ENCODE measurements at places on chromosomes 2 and 18.

DNA sequence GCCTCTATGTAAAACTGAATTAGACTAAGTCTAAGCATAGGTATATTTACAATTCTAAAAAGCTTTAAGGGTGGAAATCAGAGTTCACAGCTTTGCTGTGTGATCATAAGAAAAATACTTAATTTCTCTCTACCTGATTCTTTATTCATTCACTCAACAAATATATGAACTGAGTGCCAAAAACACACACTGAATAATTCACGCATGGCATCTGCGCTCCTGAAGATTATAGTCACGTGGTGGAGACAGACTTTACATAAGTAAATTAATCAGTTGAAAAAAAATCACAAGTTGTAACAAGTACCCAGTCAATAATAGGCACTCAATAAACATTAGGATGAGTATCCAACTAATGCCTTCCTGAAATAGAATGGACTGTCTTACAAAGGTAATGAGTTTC lies 351.6 kb downstream of the METTL4 start:
- DNase-seq = no peak

GRCh38 chr18:13416208-13416607 lies 197.6 kb downstream of the LDLRAD4 start:
- no peak for DNase-seq

DNA sequence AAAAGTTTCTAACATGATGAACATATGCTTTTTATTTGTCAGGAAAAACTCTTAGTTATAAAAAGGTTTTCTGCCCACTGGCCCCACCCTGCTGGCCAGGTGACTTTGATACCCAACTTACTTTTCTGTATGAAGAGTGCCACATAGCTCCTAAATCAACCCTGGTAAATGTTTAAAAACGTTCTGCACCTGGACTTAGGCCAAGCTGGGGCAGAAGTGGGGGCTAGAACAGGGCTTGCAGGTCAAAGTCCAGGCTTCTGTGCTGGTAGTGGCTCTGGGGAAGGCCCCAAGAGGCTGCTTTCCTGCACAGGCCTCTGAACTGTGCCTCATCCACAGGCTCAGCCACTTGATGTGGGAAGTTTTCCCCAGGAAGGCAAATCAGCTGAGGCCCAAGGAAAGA lies 171.7 kb downstream of the ANKRD30B start:
- DNase-seq = no peak

- no peak for DNase-seq
Measured at GRCh38 chr2:98405301-98405700, 39.4 kb upstream of the INPP4A start.

DNA sequence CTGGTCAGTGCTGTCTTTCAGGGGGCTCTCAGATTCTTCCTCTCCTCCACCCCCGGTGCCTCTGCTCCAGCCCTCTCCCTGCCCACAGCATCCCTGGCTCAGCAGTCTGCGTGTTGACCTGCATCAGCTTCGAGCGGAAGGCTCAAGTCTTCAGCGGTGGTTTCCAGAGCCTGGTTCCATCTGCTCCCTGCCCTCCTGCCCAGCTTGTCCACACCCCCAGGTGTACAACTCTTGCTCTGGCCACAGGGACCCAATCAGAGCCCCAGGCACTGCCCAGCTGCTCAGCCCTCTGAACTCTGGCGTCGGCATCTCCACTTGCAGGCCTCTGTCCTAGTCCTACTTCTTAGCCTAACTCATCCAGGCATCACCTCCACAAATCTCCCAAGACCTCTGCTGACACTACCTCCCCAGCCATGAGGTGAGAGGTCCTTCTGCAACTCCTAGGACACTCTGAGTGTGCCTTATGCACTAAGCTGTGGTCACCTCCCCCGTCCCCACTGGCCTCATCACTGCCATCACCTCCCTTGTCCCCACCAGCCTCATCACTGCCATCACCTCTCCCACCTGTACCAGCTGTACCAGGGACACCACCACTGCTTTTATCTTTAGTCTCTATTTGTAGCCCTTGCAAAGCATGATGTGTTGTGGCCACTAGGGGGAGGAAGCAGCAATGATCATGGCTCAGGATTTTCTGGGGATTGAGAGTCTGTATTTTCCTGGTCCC lies 60.9 kb downstream of the EDAR start:
- peak; percentile 27 for DNase-seq

GRCh38 chr2:200089040-200089755 lies 133.8 kb downstream of the MAIP1 start:
- DNase-seq = no peak

DNA sequence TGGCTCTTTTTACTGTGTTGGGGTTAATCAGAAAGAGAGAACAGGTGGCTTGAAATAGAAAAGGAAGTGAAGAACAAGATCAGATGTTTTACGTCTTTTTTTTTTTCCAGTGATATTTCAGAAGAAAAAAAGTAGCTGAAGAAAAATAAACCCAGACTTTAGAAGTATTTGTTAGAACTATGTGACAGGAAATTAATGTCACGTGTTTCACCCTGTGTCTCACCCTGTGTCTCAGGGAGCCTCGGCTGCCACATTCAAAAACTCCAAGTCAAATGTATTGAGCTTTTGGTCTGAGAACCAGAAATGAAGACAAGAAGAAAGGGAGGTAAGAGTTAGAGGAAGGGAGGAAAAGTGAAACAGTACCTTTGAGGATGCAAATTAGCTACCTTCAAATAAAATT lies 38.0 kb downstream of the AKAIN1 start:
- no peak for DNase-seq

DNA sequence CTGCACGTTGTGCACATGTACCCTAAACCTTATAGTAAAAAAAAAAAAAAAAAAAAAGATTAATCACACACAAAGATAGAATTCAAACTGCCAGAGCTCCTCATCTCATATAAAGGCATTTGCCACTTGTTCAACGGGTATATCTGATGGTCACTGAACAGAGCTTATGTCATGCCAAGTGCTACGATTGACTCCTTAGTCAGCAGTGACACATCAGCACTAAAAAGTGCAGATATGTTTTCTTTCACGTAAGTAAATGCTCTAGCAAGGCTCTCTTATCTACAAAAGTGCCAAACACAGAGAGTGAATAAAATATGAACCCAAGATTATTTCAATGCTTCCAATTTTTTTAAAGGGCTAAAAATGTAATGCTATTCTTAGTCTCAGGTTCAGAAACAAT lies 1.1 kb downstream of the LMAN1 start:
- peak; percentile 77 for DNase-seq

DNA sequence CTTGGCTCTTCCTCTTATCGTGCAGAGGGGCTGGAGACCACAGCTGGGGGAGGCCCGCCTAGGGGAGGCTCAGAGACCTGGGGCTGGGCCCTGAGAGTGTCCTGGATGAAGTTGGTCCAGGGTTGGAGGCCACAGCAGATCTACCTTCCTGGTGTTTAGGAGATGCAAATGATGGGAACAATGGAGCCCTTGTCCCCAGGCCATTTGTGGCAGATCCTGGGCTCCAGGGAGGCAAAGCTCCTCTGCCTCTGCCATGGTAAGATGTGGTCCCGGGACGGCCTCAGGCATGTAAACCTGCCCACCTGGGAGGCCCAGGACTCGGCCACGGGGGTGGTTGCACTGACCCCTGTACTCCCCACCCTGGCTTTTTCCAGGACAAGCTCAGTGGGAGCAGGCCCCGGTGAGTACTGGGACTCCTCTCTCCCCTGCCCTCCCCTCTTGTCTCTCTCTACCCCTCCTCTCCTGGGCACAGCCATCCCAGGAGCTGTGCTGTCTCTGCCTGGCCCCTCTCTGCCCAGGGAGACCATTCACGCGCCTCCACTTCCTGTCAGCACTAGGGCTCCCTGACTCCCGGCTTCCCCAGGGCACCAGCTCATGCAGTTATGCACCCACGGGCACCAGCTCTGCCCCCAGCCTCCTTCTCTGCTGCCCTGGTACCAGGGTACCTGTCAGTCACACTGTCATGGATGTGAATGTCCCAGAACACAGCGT lies 10.9 kb downstream of the SH2D6 start:
- no peak for DNase-seq

GRCh38 chr2:140658760-140659692 lies 1471.8 kb downstream of the LRP1B start:
- DNase-seq = peak; percentile 13

GRCh38 chr2:215635788-215636139 lies 199.9 kb upstream of the FN1 start:
- DNase-seq = no peak

DNA sequence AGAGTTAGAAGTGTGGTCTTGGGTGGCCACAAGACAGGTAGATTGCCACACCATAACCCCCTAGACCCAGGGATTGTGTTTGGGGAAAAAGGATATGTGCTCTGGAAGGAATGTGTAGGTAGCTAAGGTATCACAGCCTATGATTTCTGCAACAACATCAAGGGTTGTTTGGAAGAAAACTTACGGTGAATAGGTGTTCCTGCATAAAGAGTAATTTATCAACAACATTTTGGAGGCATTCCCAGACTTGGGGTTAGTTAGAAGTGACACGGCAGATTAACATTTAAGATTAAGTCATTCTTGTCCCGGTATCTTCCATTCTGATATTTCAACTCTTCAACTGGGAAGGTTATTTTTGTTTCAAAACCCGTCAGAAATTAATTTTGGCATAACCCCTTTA lies 65.5 kb downstream of the SPP2 start:
- peak; percentile 29 for DNase-seq

DNA sequence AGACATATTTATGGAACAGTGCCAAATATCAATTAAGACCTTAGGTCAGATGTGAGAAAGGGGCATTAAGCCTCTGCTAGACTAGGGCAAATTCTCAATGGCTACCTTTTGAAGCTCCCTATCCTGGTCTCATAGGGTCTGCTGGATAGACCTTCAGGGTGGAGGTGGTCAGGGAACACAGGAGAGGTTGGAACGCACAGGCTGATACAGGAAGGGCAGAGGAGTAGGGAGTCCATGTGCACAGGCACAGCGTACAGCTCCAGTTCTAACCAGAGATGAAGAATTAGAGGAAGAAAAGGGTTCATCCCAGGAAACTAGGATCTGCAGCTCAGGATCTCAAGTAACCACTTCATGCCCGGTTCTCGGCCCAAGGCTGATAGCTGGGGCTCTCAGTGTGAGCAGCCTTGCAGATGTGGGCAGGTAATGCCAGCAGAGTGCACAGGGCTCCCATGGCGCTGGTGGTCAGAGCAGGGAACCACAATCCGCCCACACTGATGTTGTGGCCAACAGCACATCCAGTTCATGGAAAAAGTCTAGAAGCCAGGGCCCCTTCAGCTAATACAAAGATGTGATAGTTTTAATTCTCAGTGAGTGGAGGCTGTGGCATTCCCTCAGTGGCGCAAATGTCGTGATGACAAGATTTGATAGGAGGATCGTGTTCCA lies 3.4 kb upstream of the EVA1A start:
- DNase-seq = no peak

- DNase-seq = no peak
Measured at GRCh38 chr2:126913329-126913728, 14.6 kb downstream of the TEX51 start.

DNA sequence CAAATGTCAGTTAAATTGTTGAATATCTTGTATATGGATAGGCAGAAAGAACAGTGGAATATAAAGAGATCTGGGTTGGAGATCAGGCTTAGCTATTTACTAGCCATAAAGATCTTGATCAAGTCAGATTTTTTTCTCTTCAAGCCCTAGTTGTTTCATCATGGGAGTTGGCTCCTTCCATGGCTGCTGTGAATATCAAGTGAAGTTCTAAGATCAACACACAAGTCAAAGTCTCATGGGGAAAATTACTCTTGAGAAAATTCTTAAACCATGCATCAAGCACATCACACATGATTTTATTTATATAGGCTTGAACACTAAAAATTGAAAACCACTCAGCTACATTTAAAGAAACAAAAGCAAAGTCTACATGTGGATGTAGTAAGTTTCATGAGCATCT lies 79.8 kb downstream of the C1D start:
- DNase-seq = no peak

- peak; percentile 96 for DNase-seq
Measured at GRCh38 chr2:230668184-230668938, 44.3 kb upstream of the CAB39 start.

DNA sequence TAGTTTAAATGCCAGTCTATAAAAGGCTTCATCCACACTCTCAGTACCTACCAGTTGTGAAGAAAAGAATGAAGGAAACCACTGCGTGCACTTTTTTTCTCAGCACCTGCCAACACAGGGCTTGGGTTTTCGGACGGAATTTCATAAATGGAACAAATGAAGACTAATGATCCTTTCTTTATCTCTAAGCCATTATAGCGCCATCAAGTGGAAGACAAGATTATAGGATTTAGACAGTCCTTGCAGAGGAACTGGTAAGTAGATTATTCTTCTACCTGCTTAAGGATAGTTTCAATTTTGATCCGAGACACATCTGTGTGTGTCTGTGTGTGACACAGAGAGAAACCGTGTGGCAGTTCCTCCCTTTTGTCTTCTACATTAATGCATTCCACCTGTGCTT lies 245.6 kb downstream of the NRXN1 start:
- DNase-seq = no peak

GRCh38 chr2:241867776-241868420 lies 1.6 kb upstream of the RTP5 start:
- no peak for DNase-seq

DNA sequence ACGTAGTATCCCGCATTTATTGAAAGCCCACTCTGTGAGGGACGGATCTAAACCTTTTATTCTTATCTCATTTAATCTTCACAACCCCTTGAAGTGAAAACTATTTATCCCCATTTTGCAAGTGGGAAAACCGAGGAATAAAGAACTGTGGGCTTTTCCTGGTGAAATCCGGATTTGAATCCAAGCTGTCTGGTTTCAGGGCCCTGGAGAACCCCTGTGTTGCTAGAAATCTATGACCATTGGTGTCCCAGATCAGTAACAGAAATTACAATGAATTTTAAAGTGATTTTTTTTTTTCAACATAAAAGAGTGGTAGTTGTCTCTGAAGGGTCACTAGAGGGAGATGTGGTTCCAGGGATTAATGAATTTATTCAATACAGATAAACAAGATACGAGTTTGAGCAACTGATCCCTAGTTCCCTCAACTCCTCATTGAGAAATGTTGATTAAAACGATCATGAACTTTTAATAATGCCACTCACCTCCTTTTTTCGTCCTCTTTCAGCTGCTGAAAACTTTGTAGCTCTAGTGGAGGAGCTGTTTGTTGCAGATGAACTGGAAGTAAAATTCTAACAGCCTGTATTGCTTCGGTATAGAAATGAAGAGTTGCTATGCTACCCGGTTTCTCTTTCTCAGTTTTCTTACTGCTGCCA lies 940 bp downstream of the XRCC5 start:
- DNase-seq = no peak

DNA sequence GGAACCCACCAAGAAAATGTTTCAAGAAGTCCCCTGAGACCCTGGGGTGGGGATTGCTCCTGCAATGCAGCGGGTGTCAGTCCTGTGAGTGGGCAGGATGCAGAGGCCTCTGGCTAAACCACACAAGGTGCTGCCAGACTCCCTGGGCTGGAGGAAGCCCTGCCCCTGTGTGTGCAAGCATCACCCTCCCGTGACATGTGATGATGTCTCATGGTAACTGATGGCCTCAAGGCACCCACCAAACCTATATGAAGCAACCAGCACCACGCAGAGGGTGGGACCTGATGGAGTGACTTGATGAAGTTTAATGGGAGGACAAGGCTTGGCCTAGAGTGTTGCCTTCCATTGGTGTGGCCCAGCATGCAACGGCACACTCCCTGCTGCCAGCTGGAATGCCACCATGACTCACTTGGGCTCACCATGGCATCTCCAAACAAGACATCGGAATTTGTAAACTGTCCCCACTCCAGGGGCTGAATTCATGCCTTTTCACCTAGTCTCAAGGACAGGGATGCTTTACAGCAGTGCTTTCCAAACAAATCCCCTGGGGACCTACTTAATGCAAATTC lies 8.7 kb upstream of the SLC14A1 start:
- no peak for DNase-seq

- no peak for DNase-seq
Measured at GRCh38 chr18:28766721-28767120, 589.8 kb upstream of the CDH2 start.

GRCh38 chr2:168970711-168971233 lies 60.4 kb downstream of the ABCB11 start:
- no peak for DNase-seq
